ENCODE measurements at places on chromosomes 5 and 9.

GRCh38 chr9:108634672-108635462, 220.9 kb downstream of the ACTL7B start:
- DNase-seq, result no peak

- no peak for DNase-seq
These were observed 744.3 kb upstream of the CTNND2 start for GRCh38 chr5:12648558-12648957.

DNA sequence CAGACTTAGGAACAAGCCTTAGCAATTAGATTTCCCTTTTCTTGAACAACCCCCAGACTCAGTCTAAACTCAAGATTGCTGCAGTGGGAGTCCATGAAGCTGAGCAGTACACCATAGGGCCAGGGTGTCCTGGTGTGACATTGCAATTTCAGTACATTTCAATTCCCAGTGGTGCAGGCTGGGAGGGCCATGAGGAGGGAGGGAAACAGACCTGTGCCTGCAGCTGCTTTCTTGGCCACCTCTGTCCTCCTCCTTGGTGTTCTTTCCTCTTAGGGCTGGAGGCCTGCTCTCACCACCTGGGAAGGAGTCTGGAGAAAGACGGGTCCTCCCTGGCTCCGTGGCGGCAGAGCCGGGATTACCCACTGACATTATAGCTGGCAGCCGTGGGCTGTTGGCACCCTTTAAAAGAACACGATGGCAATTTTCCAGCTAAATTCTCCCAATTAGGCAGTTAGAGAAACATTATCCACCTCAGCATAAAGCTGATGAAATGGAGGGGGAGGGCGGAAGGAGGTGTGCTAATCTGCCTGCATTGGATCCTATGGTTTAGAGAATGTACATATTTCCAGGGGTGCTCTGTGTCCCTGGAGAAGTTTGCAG, 186.4 kb downstream of the SLIT3 start:
- no peak for DNase-seq

DNA sequence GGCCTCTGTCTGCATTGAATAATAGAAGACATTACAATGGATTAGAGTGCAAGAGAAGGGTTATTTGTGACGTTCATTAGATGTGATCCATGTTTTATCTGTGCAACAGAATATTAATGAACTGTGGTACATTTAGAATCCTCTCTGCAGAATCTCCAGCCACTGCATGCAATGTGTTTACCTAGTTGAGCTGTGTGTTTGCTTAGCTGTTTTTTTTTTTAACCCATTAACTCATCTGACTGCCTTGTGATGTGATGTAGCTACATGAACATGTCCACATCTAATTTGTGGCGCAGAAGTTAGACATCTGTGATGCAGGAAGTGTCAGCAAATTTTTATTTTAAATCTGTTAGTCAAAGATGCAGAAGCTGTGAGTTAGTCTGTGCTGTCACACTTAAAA, 236.9 kb downstream of the CD180 start:
- no peak for DNase-seq

DNA sequence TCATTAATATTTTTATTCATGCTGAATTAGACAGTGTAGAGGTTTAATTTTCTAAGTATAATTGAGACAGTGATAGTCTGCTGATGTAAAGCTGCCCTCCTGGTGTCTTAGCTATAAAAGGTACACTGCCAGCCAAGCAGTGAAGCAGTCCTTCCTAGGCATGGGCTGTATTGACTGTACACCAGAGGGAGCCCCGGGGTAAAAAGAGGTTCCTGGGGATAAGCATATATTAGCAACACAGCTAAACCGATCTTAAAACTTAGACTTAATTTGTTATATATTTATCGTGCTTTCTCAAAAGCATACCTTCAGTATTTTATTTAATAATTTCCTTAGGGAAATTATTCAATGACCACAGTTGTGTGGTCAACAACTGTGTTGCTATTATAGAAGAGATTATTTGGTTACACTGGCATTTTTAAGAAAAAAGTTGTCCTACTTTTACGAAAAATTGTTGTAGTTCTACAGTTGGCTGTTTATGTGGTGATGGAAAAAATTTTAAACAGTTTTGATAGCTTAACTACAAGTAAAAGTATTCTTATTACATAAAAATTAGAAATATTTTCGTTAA, 68.8 kb downstream of the ELL2 start:
- no peak for DNase-seq

- DNase-seq, result no peak
These were observed 156.4 kb downstream of the EDIL3 start for GRCh38 chr5:84228266-84228665.

All from esophagus squamous epithelium (tissue), 5 donors.